ENCODE measurements at places on chromosomes 6 and 20.
A peak's percentile ranks its signal among the peaks of the same experiment; 100 is the strongest.

GRCh38 chr20:41180599-41181333, 43.4 kb downstream of the PLCG1 start:
- DNase-seq, result no peak

DNA sequence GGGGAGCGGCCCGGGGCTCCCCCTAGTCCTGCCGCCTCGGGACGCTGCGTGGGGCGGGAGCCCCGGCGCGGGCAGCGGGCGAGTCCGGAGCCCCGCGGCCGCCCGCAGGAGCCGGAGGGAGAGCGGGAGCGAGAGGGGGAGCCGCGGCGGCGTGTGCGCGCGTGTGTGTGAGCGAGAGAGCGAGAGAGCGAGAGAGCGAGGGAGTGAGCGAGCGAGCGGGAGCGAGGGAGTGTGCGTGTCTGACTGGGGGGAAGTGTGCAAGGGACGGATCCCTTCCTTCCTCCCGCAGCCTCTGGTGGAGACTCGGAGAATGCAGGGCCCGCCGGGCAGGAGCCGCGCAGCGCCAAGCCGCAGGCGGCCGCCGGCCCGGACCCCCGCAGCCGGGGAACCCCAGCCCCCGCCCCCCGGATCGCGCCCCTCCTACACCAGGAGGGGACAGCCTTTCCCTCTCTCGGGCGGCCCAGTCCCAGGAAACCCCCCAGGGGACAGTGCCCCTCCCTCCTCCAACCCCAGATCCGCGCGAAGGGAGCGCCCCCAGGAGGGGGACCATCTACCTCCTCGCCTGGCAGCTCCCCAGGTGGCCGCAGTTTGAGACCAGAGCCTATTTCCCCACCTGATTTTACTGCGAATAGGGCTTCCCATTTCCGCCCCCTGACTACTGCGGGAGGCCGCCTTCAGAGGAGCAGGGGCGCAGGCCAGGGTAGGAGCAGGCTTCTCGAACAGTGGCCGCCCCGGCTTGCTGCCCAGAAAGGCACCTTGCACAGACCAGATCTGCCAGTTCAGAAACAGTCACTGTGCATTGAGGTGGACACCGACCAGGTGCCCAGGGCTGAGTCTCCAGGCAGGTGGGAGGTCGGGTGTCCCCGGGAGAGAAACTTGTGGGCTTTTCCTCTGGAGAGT, at the start of gene CDH22:
TSS of gene CDH22 (minus strand) at position 241 of the 900 bp plus-strand sequence. CDS start 57,204 bp downstream, outside the sequence.
- DNase-seq, result peak; percentile 36

DNA sequence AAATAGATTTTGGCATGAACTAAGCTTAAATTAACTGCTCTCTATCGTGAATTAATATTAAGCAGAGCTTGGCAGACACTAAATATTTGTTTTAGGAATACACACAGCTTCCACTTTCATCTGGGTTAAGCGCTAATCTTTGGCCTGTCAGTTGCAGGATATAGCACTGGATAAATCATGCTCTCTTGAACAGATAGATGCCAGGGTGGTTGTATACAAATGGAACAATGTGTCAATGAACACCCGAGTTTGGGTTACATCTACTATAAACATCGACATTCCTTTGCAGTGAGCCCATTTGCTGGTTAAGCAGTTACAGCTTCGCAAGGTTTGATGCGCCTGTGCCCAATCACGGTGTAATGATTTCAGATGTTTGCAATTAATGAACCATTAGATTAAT, 338.2 kb upstream of the ZFP64 start:
- DNase-seq, result no peak

- no peak for DNase-seq
These were observed 33.2 kb upstream of the PHACTR3 start for GRCh38 chr20:59571151-59571550.

DNA sequence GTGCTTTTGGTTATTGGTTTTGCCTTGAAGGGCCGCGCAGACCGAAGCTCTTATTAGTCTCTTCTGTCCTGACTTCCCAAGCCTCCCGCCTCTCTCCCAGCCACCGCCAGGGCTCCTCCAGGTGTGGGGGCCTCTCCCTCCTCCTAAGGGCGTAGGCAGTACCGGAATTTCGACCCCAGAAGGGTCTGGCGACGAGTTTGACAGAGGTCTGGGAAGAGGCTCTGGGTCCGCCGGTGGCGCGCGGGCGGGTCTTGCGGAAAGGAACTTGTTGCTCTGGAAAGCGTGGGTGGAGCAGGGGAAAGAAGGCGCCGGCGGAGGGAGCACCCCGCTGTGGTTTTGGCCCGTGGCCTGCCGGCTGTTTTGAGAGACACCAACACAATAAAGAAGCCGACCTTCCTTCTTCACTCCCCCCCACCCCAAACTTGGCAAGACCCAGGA, 1.8 kb downstream of the PCSK2 start:
- DNase-seq, result no peak

DNA sequence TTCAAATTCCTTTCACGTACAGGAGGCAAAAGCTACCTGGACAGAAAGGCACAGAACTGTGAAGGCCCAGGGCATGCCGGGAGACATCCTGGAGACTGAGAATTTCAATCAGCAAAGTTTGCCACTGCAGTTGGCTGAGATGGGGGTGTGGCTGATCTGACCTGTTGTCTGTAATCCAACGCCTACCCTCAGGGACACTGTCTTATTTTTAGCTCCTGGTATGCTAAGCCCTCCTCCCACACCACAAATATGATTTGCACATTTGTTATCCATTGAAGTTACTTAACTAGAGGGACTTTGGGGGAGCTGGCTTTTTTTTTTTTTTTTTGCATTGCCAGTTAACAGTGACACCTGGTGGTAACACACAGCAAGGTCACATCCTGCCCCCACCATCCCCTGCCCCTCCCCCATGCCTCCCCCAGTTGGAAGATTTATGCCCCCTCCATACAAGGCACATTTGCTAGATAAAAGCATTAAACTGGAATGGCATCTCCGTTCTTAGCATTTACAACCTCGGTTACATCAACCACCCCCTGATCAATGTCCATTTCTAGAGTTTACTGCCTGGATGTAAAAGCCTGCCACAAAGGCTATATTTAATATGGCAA, 40.4 kb downstream of the TTI1 start:
- DNase-seq, result peak; percentile 90

DNA sequence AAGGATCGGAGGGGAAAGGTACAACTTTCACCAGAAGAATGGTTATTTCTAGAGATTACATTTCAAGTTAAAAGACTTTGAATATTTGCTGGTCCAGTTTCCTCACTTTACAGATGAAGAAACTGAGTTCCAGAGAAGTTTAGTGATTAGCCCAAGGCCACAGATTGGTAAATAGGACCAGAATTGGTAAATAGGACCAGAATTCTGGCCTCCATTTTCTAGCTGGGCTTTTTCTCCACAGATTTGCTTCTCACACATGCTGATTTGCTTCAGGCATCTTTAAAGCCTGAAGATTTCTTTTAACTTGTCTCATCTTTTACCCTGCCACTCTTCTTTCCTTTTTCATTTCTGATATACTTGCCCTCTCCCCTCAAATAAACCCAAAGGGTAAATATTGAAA, 5.2 kb upstream of the LIN28B start:
- no peak for DNase-seq
